ENCODE measurements at places on chromosomes 5 and 9.

GRCh38 chr5:145141534-145141933 is 693.6 kb downstream of the PRELID2 start:
- DNase-seq: no peak

DNA sequence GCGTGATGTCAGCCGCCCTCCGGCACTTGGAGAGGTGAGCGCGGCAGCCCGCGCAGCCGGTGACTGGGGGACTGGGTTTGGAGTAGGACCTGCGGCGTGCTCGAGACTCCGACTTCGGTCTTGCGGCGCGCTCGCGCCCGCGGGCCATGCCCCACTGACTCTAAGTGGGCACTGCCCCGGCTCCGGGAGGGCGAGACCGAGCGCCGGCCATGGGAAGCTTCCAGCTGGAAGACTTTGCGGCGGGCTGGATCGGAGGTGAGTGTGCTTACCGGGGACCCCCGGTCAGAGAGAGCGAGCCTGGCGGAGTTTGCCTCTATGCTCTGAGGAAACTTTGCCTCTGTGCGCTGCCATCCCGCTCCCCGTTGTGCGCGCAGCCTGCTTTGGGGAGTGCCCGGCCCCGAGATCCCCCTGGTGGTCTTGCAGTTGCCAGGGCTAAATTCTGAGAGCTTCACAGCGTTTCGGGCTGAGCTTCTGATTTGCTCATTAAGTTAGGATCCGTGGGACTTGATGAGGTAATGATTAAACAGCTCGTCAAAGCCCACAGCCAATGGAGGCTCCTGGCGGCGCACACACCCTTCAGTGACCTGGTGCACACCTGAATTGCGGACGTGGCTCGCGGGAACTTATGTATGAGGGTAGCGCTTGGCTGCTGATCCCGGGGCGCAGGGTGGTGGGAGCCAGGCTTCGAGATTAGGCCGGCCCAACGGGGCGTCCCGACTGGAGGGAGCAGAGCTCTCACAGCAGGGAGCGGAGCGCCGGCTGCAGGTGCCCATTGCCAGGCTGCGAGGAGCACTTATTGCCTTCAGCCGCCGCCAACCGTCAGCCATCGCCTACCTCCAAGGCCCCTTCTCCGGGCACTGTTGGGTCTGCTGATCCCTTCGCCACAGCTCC is at the start of gene SLC25A48:
Gene SLC25A48, plus strand, starts transcription at position 25 of the 891 bp plus-strand sequence. Its CDS starts 185 bp downstream, at position 210.
- peak; percentile 63 for DNase-seq

DNA sequence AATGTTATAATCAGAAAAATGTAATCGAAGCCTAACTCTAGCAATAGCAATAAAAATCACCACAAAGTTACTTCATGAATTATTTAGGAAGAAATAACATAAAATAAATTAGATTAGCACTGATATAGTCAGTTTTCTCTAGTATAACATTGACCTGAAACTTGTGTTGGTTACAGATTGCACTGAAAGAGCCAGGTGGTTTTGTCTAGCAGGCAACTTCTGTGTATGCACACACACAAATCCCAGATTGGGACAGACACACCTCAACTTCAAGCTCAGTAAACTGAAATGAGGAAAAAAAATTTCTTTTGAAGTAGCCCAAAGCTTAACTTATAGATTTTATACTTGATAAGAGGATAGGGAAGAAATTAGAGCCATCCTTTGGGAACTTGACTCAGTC is 129.3 kb downstream of the EFNA5 start:
- DNase-seq: no peak

DNA sequence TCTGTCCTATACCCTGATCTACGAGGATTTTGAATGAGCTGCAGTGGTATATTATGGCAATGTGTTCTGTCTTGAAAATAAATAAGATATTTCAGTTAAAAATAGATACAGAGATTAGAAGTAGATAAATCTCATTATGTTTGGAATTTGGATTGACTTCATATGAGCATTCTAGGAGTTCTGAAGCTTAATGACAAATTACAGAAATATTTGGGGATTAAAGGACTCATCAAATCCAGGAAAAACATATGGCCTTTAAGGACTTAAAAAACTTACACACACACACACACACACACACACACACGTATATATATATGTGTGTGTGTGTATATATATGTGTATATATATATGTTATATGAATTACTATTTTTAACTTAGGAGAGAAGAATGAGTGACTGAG is 446.9 kb upstream of the CD180 start:
- no peak for DNase-seq

DNA sequence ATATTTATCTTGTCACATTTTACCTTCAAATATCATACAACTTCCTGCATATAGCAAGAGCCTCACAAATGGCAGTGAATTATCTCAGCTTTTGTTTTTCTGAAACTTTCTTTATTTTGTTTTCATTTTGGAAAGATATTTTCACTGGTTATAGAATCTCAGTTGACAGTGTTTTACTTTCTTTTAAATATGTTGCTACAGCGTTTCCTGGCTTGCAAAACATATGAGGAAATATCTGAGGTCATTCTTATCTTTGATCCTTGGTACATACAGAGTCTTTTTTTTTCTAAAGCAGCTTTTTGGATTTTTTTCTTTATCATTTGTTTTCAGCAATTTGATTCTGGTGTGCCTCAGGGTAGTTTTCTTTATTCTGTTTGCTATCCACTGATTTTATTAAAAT is 77.6 kb upstream of the CEP78 start:
- no peak for DNase-seq

DNA sequence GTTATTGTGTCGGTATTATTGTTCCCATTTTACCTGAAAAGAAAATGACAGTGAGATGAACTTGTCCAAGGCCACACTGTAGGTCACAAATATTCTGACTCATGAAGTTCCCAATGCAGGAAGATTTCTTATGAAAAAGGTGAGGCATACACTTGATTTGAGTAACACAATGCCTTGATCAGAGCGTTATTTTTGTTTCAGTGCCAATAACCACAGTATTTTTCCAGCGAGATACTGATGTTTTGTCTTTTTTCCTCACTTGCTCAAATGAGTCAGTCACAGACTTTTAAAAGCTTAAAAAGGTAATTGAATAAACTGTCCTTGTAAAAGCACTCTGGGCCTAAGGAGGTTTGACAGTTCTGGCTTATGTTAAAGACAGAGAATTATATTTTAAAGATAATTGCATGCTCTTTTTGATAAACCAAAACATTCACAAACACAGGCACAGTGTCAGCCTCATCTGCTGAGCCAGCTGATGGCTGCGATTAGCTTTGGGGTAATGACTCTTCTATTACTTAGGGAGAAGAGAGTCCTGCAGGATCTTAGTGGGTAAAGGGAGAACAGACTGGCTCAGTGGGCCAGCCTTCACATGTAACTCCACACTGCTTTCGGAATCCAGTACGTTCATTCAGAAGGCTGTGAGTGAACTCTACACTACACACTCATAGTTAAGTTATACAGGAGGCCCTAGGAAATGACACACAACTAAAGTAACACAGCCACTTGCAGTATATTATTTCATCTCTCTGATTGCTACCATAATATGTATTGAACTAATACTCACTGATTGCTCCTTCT is 165.5 kb upstream of the CD180 start:
- no peak for DNase-seq

DNA sequence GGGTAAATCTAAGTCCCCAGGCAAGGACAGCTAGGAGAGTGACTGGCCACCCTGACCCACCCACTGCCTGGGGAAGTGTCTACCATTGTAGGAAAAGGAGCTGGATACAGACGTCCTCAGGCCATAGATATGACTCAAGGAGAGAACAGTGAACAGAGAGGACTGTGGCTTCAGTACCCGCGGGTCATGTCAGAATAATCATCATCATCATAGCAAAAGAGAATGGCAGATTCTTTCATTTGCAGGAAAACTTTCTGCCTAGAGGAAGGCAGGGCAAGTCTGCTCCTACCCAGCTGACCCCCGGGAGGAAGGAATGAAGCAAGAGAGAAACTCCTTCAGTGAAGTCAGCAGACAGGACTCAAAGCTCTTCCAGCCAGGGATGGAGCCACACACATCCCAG is 52.2 kb upstream of the UBTD2 start:
- no peak for DNase-seq

- no peak for DNase-seq
Observed at GRCh38 chr9:122392714-122393113, 21.9 kb downstream of the PTGS1 start.

GRCh38 chr5:110038297-110038997 is 348.7 kb downstream of the MAN2A1 start:
- no peak for DNase-seq

- DNase-seq: no peak
Observed at GRCh38 chr9:87071473-87071872, 124.2 kb upstream of the GAS1 start.

DNA sequence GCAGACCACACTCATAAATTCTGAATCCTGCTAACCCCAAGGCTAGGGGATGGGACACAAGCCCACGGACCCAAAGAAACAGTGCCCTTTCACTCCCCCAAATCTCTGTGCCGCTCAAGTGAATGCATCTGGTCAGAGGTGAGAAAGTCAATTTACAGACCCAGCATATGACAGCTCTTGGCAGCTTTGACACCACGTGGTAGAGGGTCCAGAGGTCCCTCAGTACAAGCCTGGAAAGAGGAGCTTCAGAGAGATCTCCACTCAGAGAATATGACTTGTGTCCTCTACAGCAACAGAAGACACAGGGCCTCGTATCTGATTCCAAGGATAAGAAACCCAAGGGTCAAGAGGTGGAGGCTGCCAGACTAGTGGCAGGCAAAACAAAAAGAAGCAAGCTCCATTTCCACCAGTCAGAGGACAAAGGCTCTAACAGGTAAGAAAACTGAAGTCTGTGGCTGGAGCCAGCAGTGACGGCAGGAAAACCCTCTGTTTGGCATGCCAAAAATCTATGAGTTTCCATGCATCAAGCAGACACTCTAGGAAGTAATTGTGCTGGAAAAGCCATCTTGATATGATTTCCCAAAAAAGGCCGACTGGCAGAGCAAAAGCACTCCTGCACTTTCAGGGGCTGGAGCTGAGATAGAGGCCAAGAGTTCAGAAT is 138.7 kb downstream of the UGCG start:
- DNase-seq: no peak

DNA sequence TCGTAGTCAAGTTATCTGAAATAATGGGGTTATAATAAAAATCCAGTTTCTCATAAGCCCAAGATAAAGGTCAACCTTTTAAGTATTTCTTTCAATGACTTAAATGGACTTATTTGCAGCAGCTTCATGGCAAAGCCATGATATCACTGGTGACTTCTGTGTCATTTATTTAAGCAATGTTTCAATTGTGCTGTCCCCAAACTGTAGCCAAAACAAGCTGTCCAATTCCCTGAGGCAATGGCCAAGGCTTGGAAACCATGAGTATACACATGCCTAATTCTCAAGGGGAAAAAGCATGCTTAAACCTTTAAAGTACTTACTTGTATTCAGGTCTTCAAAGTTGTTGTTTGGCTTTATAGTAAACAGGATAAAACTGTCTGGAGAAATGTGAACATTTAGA is 376.4 kb upstream of the TNC start:
- no peak for DNase-seq

GRCh38 chr9:134295101-134295745 is 31.0 kb upstream of the RXRA start:
- no peak for DNase-seq

DNA sequence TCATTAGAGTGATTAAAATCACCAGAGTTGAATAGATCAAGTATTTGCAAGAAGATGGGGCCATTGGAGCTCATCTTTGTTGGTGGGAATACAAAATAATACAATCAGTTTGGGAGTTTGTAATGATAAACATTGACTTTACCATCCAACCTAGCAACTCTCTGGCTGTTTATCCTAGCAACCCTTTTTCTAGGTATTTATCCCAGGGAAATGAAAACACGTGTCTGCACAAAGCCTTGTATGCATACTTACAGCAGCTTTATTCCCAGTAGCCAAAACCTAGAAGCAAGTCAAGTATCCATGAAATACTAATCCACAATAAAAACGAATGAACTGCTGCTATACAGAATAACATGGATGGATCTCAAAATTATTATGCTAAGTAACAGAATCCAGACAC is 152.7 kb upstream of the DAB2 start:
- DNase-seq: no peak

GRCh38 chr9:81878530-81878929 is 49.7 kb upstream of the SPATA31D4 start:
- DNase-seq: no peak

DNA sequence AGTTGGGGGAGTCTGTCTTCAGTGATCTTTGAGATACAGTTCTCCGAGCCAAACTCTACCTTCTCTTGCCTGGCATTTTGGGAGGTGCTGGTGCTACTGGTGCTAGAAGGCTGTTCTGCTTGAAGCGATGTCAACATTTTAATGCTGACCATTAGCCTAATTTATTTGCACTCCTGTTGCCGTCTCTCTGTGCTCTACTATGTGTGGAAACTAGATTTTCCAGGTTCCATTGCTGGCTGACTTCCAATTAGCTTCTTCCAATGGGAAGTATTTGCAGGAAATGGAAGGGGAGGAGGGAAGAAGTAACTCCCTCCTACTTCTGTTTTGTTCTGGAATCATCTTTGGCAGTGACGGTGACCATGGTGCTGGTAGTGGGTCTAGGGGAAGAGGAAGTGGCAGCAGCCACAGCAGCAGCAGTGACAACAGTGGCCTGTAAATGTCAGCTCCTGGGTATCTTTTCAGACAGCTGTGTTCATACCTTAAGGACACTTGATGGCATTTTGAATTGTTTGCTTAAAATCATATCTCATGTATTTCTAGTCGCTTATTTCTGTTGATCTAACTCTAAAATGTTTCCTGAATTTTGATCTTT is 7.9 kb downstream of the TXNDC8 start:
- DNase-seq: peak; percentile 77

GRCh38 chr9:117034866-117035265 is 347.8 kb downstream of the TRIM32 start:
- DNase-seq: peak; percentile 19

- DNase-seq: peak; percentile 83
Observed at GRCh38 chr5:54874337-54875021, 110.9 kb downstream of the ESM1 start.

DNA sequence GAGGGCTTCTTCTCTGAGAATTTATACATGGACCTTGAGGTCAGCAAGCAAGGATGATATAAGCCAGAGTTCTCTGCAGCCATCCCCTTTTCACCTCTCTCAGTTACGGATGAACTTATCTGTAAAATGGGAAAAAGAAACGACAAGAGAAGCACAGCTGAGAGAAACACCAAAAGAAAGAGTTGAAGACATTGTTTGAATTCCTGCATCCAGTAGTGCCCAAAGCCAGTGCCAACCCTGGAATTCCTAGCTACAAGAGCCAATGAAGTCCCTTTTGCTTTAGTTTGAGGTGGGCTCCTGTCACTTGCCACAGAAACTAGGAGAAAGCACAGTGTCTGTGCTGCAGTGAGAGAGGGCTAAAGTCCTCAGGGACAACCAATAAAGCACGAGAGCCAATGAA is 6.6 kb upstream of the MOB3B start:
- DNase-seq: no peak

GRCh38 chr9:33458444-33458843 is 11.1 kb upstream of the AQP3 start:
- DNase-seq: peak; percentile 24
